MCF 10A (cell line): ENCODE measurements at places on chromosomes 12 and 14. TPM values are rescaled to one million over a fixed set of nuclear protein-coding genes. Genes with fewer than 3 reads are reported as not detected.

DNA sequence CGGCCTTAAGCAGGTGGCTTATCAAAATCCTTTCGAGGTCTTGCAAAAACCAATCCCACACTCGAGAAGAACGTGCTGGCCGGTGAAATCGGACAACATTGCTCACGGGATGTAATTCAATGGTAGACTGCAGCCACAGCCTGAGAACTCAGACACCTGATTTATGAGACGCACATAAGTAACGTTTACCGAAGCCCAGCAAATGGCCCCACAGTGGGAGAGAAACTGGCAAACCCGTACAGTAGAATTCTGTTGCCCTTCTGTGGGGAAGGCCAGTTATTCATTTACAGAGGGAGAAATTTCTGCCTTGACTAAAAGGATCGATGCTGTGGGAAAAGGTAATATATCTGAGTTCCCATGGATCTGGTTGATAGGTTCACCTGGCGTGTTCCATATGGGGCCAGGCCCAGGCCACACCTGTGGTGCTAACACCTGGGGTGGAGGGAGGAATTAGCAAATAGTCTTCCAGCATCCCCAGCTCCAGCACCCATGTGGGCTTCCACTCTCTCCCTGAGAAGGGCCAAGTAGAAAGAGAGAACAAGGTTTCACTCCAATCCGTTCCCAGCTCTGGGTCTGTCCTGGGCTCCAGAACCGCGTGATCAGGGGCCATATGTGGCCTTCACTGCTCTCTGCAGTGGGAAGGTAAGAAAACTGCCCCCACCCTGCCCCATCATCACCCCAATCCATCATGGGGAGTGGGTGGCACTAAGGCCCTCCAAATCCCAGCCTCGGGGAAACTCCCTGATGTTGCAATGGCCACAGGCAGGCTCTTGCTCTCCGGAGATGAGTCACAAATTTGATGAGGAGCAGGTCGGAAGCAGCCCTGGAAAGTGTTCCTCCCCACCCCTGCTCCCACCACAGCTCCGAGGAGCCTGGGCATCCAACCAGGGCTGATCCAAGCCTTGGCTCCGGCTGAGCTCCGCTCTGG is 12.7 kb downstream of the BDKRB1 start:
- peaks cover 45% of the 10 kb centered on the region for H3K4me1 ChIP-seq
- peak overlapping the region; percentile 78 for H3K27ac ChIP-seq
- H3K4me3 ChIP-seq, result peak overlapping the region; percentile 43
- no peaks in the 10 kb centered on the region for H3K36me3 ChIP-seq

DNA sequence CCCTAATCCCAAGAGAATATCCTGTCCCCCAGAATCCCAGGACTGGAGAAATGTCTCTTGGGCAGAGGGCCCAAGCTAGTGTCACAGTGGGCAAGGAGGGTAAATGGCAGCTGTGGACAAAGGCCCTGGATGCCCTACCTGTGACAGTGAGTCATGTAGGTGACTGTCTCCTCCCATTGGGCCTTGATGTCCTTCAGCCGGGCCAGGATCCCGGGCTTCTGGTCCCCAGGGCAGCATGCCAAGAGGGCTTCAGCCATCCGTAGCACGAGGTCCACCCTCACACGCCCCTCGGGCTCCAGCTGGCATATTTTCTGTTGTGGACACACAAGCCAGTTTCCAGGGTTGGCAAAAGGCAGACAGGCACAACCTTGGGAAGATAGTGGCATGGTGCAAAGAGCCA is 48.8 kb downstream of the SYNE3 start:
- H3K36me3 ChIP-seq, result peaks cover 15% of the 10 kb centered on the region
- H3K4me1 ChIP-seq, result no peaks in the 10 kb centered on the region
- no peak for DNase-seq
- H3K27ac ChIP-seq, result no peak overlapping the region

DNA sequence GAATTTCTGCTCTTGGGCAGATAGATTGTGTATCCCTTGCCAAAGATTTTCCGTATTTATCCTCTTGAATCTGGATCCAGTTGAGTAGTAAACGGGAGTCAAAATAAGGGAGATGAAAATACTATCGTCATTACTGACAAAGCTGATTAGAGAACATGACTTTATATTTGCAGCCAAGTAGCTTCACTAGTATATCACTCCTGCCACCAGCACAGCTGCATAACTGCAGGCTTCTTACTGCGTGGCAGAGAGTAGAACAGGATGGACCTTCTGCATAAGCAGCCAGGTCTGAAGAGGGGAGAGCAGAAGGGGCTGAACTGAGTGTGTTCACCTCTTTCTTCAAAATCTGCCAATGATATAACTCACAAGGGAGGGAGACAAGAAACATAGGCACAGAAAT is 283.7 kb downstream of the FBXL14 start:
- H3K36me3 ChIP-seq, result peaks cover 36% of the 10 kb centered on the region
- H3K4me3 ChIP-seq, result no peak overlapping the region
- no peaks in the 10 kb centered on the region for H3K4me1 ChIP-seq
- no peaks in the 10 kb centered on the region for H3K27me3 ChIP-seq
- no peak for DNase-seq

GRCh38 chr14:38297681-38298080 is 41.8 kb upstream of the CLEC14A start:
- H3K4me3 ChIP-seq, result no peak overlapping the region
- DNase-seq, result peak; percentile 49
- no peaks in the 10 kb centered on the region for H3K36me3 ChIP-seq

GRCh38 chr12:46657453-46658411 is 168.1 kb downstream of the SLC38A4 start:
- no peaks in the 10 kb centered on the region for H3K27me3 ChIP-seq
- H3K4me1 ChIP-seq, result peaks cover 34% of the 10 kb centered on the region
- H3K4me3 ChIP-seq, result no peak overlapping the region
- no peak for DNase-seq

DNA sequence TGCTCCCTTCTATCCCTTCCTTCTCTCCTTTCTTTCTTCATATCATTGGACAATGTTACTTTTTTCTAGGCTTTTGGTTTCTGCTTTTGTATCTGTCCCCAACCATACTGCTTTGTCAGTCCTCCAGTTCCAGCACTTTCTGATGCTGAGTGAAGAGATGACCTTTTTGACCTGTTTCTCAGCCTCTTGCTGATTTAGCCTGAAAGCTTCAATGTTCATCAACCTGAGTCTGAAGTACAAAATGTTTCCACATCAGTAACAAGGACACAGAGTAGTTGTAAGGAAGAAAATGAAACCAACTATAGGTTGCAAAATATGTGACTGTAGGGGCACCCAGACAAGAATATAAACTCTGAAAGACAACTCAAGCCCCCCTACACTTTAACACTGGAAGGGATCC is 25.2 kb upstream of the AKAP6 start:
- H3K4me1 ChIP-seq, result no peaks in the 10 kb centered on the region
- no peak overlapping the region for H3K4me3 ChIP-seq
- no peaks in the 10 kb centered on the region for H3K27me3 ChIP-seq
- DNase-seq, result no peak
- no peak overlapping the region for H3K27ac ChIP-seq
- H3K36me3 ChIP-seq, result no peaks in the 10 kb centered on the region

GRCh38 chr14:79809849-79810612 is 401.3 kb downstream of the DIO2 start:
- no peaks in the 10 kb centered on the region for H3K4me1 ChIP-seq
- no peak overlapping the region for H3K27ac ChIP-seq
- peaks cover 29% of the 10 kb centered on the region for H3K27me3 ChIP-seq

DNA sequence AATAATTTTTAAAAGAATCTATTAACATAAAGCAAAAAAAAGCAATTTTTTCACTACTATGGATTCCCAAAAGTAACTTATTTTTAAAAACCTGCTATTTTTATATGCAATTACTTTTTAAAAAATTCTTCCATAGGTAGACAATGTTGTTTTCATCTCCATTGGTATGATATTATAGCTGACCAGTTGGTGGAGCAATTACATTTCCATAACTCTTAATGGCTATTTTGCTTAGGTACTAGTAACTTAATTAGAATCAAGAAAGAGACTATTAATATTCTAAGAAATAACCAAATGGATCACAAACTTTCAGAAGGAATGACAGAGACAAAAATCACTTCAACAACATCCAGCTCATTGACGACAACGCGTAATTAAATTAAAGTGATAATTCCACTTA is 64.7 kb upstream of the PTCSC3 start:
- peaks cover 9% of the 10 kb centered on the region for H3K4me1 ChIP-seq
- no peak overlapping the region for H3K4me3 ChIP-seq
- H3K27ac ChIP-seq, result no peak overlapping the region
- no peaks in the 10 kb centered on the region for H3K27me3 ChIP-seq
- no peaks in the 10 kb centered on the region for H3K36me3 ChIP-seq

DNA sequence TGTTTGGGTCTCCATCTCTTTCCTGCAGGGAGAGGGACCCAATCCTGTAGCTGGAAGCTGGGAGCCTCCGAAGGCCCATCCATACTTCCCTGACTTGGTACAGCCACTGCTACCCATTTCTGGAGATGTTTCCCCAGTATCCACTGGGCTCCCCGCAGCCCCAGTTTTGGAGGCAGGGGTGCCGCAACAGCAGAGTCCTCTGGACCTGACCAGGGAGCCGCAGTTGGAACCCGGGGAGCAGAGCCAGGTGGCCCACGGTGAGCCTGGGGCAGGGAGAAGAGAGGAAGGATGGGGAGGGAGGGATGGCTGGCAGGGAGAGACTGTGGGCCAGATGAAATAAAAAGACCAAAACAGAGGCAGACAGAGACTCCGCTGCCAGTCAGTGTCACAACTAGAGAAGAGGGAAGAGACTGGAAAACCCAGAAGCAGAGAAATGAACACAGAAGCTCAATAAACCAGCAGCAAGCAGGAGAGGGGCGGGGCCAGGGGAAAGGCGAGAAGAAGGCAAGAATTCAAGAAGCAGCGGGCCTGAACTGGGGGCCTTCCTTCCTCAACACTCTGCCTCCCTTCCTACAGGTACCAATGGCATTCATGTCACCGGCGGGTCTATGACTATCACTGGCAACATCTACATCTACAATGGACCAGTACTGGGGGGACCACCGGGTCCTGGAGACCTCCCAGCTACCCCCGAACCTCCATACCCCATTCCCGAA is 6.3 kb downstream of the LTBR start:
- peaks cover 23% of the 10 kb centered on the region for H3K4me1 ChIP-seq
- no peaks in the 10 kb centered on the region for H3K27me3 ChIP-seq
- no peak overlapping the region for H3K4me3 ChIP-seq
- no peak overlapping the region for H3K27ac ChIP-seq
- H3K36me3 ChIP-seq, result peaks cover 88% of the 10 kb centered on the region
- no peak for DNase-seq

The TSPAN11 gene
- total RNA-seq, result not detected in 2 replicates

The AJUBA gene
- 82.1 and 138 TPM in 2 replicates for total RNA-seq
